ENCODE measurements at places on chromosomes 5 and 9.

DNA sequence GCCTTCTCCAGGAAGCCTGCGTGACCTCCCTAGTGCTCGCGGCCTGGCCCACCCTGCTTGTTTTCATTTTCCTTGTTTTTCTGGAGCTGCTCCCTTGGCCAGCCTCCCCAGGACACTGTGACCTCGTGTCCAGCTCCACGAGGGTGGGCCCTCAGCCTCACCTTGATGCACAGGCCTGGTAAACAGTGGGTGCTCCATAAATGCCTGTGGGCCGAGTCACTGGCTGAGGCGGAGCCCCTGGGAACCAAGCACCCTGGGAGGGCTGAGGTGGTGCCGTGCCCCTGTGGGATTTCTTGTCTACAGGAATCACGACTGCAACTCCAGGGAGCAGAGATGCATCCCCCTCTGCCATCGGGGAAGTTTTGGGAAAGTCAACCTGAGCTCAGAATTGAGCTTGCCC, 17.2 kb downstream of the FAM163B start:
- no peak for DNase-seq

DNA sequence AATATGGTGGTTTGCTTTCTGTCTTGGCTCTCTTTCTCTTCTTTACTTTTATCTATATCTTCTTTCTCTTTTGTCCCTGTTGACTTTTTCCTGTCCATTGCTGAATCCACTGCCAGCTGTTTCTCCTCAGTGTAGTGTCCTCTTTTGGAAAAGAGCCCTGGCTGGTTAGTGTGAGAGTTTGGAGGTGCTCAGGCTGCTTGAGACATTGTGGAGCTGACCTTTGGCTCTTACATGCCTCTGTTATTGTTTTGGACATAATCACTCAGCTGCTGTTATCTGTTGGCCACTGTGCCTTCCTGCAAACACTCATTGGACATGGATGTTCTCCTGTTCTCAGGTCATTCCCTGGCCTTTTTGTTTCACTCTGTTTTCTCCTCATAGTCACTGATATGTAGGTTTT, 295.4 kb upstream of the RIOK2 start:
- no peak for DNase-seq

DNA sequence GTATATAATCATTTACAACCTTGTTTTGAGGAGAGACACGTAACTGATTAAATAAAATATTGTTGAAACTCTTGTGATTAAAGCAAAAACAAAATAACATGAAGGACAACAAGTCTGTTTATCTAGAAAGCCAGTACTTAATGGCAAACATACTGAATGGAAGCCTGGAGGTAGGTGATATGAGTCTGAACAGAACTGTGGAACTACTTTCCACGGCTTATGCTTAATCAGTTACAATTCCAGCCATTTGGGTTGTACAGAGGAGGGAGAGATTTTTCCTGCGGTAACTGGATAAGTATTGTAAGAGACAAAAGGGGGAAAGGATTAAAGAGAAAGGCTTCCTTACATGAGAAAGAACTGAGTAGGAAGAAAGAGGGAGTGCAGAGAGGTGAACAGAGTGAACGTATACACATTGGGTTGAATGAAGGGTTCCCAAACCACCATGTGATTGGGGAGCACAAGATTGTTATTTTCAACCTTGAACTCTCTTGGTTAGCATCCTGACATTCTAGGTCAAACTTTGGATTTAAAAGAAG, 4.4 kb downstream of the TMED7 start:
- no peak for DNase-seq

DNA sequence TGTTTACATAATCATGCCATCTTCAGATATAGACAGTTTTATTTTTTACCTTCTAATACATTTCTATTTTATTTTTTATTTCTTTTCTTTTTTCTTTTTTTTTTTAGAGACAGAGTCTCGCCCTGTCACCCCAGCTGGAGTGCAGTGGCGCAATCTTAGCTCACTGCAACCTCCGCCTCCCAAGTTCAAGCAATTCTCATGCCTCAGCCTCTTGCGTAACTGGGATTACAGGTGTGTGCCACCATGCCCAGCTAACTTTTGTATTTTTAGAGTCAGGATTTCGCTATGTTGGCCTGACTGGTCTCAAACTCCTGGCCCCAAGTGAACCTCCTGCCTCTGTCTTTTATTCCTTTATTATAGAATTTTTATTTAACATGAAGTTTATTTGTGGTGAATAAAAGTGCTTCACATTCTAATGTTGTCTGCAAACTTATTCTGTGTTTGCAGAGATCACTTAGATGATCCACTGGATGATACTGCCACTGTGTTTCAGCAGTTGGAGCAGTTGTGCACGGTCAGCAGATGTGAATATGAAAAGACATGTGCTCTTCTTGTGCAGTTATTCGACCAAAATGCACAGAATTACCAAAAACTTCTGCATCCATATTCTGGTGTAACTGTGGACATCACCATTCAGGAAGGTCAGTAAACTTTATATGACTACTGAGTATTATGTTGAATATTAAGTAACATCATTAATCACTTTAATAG, 62.2 kb downstream of the RANBP17 start:
- DNase-seq = no peak

- DNase-seq = no peak
Observed at GRCh38 chr9:127159325-127159801, 36.9 kb upstream of the ANGPTL2 start.

DNA sequence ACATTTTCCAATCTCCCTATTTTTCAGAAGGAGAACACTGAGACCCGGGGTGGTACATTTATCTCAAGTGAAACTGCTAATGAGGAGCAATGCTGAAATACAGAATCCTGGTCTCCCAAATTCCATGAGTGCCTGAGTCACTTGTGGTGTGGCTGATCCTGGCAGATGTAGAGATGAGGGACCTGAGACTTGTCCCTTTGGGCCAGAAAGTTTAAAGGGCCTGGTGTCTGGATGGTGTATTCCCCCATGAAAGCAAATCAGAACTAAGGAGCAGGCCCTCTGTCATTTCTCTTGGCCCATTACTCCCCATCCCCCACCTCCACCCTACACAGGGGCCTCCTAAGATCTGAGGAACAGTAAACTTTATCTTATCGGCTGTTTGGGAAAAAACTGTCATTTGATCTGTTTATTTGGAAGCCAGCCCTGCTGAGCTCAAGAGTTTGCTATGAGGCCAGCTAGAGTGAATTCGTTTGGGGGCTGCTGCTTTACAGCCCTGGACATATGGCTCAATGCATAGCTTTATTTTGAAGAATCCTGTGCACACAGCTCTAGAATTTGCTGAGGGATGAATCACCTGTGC, 140.3 kb downstream of the LHFPL2 start:
- DNase-seq = no peak

DNA sequence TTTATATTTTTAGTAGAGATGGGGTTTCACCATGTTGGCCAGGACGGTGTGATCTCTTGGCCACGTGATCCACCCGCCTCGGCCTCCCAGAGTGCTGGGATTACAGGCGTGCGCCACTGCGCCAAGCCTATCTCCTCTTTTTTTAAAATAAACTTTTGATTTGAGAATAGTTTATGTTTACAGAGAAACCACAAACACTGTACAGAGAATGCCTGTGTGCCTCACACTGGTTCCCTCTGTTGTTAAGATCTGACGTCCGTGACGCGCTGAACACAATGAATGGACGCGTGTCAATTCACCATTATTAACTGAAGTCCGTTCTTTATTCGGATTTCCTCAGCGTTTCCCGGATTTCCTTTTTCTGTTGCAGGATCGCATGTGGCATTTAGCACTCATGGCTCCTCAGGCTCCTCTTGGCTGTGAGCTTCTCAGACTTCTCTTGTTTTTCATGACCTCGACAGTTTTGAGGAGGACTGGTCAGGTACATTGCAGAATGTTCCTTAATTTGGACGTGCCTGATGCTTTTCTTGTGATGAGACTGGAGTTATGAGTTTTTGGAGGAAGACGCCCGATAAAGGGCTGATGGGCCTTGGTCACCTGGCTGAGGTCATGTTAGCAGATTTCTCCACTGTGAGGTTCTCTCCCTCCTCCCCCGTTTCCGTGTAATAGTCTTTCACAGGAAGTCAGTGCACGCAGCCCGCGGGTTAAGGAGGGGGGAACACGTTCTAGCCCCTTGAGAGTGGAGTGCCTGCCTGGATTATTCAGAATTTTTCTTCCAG, 69.6 kb downstream of the ANKRD33B start:
- DNase-seq = no peak

DNA sequence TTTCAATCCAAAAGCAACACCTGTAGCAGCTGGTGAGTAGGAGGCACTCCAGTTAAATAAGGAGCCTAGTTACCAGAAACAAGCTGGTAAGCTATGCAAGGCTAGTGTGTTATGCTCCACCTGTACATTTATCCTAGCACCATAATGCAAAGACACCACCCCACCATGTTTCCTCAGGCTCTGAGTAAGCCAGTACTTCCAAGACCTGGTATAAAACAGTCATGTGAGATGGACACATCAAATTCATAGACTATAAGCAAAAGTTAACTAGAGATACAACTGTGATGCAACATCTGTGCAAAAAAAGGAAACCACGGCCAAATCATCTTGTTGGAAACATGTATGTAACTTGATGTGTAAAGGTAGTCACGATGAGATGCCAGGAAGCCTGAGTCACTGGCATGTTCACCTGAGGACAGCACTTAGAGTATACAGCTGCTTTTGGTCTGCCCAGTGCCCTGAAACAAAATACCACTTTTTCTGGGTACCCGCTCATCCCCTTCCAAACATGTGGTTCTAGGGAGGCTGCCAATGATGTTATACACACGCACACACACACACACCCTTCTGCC, 66.1 kb downstream of the CDK5RAP2 start:
- DNase-seq = no peak

- DNase-seq = no peak
Observed at GRCh38 chr5:164188733-164189148, 683.3 kb downstream of the MAT2B start.

DNA sequence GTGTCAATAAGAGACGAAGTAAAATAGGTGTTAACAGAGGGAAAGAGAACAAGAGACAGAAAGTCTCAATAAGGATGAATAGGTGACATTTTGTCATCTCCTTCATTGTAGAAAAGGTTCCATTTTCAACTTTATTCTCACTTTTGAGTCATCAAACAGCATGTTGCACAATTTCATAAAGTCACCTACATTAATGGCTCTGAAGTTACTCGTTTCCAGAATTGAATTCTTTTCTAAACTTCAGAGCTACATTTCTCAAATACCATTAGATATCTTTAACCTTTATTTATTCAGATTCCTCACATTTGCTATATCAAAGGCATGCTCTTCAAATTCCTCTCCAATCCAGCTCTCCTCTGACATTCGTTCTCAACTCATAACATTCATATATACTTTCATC, 13.1 kb downstream of the ADAMTS6 start:
- DNase-seq = no peak

DNA sequence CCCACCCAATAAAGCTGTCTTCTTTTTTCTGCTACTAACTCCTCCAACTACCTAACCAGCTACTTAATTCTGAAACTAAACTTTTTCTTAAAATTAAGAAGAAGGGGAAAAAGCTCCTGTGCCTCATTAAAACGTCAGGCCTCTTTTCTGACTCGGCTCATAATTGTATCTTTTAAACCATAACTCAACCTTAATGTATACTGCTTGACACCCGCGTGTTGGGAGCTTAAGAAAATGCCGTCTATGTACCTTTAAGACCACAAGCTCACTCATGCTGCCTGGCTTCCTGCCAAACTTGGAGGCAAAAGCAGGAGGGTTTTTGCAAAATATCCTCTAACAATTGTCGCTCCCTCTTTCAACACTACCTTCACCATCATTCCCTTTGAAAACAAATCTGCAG, 5.0 kb downstream of the EBF1 start:
- peak; percentile 96 for DNase-seq

DNA sequence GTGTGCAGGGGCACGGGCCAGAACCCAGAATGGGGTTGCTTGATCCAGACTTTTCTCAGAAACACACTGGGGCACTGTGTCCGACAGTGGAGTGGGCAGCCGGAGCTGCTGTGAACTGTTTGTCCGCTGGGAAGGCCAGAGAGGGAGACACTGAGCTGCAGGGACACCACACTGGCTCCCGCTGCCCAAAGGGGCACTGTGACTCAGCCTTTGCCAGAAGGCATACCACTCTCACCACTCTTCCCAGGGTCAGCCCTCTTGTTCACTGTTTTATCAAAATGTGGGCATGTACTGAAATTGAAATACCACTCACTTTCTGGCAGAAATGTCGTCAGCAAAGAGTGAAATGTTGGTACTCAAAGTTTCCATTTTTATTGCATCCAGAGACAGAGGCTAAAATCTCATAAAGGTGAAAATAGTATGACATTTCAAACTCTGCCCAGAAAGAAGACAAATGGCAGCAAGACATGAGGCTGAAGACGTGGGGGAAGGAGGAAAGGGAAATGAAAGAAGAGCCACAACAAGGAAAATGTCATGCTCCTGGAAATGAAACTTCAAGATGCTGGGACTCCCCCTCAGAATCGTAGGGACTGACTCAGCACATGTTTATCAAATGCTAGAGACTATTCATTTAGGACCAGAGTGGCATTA, 4.5 kb upstream of the IL7R start:
- no peak for DNase-seq

DNA sequence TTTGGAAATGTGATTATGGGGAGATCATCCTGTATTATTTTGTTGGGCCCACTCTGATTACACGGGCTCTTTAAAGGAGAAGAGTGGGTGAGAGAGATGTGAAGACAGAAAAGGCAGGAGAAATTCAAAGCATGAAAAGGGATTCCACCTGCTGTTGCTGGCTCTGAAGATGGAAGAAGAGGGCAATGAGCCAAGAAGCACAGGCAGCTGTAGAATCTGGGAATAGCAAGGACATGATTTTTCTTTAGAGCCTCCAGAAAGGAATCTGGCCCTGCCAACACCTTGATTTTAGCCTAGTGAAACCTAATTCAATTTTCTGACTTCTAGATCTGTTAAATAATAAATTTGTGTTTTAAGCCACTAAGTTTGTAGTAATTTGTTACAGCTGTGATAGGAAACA, 11.3 kb downstream of the C9 start:
- DNase-seq = no peak

- peak; percentile 91 for DNase-seq
Observed at GRCh38 chr9:136400038-136400834, at the start of gene SNAPC4. Gene SNAPC4 (minus strand): TSS chr9:136400170. CDS start chr9:136398428, 1,742 bp downstream.

GRCh38 chr5:135105105-135105484, 71.1 kb upstream of the PITX1 start:
- no peak for DNase-seq

DNA sequence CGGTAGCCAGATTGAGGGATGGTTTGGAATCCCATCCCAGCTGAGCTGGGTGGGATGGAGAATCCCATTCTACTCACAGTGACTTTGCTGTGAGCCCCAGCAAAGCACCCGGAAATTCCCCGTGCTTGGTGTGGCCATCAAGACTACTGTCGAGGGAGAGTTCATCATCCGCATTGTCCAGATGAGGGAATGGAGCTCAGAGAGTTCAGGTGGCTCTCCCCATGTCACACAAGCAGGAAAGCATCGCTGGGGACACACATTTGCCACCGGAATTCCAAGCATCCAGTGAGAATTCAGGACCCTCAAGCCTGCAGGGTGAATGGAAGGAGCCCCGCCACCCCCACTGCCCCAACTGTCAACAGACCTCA, 54.4 kb downstream of the HRH2 start:
- no peak for DNase-seq

GRCh38 chr9:92098638-92099037, 16.6 kb downstream of the SPTLC1 start:
- no peak for DNase-seq

GRCh38 chr5:161086461-161086860, 234.4 kb upstream of the ATP10B start:
- no peak for DNase-seq

Measured in NAMALWA (cell line).